ENCODE measurements at places on chromosomes 16 and 17. TPM values are rescaled to one million over a fixed set of nuclear protein-coding genes. Genes with fewer than 3 reads are reported as not detected.

DNA sequence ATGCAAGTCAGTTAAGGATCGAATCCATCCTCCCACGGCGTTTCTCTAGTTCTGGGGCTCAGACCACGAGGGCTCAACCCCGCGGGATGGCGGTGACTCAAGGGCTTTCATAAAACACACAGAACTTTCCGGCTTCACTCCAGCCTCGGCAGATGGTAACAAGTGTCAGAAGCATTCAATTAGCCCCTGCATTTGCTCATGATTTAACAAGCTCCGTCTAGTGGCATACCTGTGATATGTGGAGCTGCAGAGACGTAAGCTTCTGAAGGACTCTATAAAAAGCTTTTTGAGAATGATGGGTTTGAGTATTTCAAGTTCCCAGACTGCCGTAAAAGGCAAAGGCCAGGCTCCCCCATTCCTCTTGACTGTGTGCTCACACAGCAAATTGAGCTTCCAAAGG is 91.3 kb upstream of the SEC14L1 start:
- no peak overlapping the region for H3K4me3 ChIP-seq
- no peak overlapping the region for H3K27ac ChIP-seq
- H3K4me1 ChIP-seq = no peaks in the 10 kb centered on the region
- H3K27me3 ChIP-seq = no peaks in the 10 kb centered on the region

The PRSS53 gene
- total RNA-seq = 2.5 TPM

DNA sequence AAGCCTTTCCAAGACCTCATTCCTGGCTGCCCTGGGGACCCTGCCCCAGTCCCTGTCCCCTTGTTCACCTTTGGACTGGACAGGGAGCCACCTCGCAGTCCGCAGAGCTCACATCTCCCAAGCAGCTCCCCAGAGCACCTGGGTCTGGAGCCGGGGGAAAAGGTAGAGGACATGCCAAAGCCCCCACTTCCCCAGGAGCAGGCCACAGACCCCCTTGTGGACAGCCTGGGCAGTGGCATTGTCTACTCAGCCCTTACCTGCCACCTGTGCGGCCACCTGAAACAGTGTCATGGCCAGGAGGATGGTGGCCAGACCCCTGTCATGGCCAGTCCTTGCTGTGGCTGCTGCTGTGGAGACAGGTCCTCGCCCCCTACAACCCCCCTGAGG is 38.7 kb upstream of the IL21R start:
- no peak overlapping the region for H3K4me3 ChIP-seq
- H3K27ac ChIP-seq = peak overlapping the region; percentile 8
- H3K4me1 ChIP-seq = no peaks in the 10 kb centered on the region
- no peaks in the 10 kb centered on the region for H3K27me3 ChIP-seq

DNA sequence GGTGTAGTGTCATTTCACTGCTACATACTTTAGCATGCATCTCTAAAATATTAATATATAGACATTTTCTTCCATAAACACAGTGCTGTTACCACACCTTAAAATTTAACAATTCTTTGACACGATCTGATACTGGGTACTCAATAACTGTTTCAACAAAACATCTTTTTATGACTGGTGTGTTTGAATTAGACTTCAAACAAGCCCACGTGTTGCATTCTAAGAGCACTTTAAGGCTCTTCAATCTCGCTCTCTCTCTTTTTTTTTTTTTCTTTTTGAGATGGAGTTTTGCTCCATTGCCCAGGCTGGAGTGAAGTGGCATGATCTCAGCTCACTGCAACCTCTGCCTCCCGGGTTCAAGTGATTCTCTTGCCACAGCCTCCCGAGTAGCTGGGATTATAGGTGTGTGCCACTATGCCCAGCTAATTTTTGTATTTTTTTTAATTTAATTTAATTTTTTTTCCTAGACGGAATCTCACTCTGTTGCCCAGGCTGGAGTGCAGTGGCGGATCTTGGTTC is 15.8 kb upstream of the SLC46A1 start:
- H3K27me3 ChIP-seq = no peaks in the 10 kb centered on the region
- DNase-seq = no peak
- no peak overlapping the region for H3K4me3 ChIP-seq
- no peaks in the 10 kb centered on the region for H3K36me3 ChIP-seq
- H3K27ac ChIP-seq = no peak overlapping the region
- H3K4me1 ChIP-seq = no peaks in the 10 kb centered on the region

The KRTAP9-2 gene
- not detected for total RNA-seq

GRCh38 chr17:15261258-15261801 is 3.8 kb downstream of the PMP22 start:
- H3K4me3 ChIP-seq = peak overlapping the region; percentile 41
- H3K27me3 ChIP-seq = no peaks in the 10 kb centered on the region
- H3K27ac ChIP-seq = peak overlapping the region; percentile 79
- no peak for DNase-seq
- H3K4me1 ChIP-seq = peaks cover 8% of the 10 kb centered on the region

The MT1G gene
- total RNA-seq = 745 TPM

The GNG13 gene
- not detected for total RNA-seq

The DNAI2 gene
- total RNA-seq = not detected

DNA sequence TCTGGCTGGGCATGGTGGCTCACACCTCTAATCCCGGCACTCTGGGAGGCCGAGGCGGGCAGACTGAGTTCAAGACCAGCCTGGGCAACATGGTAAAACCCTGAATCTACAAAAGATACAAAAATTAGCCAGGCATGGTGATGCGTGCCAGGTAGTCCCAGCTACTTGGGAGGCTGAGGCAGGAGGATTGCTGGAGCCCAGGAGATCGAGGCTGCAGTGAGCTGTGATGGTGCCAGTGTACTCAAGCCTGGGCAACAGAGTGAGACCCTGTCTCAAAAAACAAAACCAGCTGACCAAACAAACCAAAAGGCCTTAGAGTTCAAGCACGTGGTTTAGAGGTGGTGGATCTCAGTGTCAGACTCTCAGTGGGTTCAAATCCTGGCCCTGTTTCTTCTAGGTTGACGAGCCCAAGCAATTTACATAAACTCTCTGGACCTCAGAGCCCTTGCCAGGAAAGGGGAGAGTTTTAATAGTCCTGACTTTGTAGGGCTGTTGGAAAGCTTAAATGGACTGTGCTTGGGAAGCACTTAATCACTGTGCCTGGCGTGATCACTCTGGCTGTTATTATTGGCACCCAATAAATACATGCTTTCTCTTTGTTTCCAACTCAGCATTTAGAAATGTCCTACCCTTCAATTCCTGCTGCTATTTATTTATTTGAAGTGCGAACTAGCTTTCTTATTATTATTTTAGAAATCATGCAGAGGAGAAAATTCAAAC is 44.7 kb downstream of the ABCC1 start:
- peak overlapping the region; percentile 16 for H3K27ac ChIP-seq
- no peaks in the 10 kb centered on the region for H3K4me1 ChIP-seq
- no peak for DNase-seq
- H3K4me3 ChIP-seq = no peak overlapping the region
- H3K36me3 ChIP-seq = no peaks in the 10 kb centered on the region

GRCh38 chr16:72856797-72857196 is 191.1 kb downstream of the ZFHX3 start:
- DNase-seq = no peak
- peak overlapping the region; percentile 4 for H3K27ac ChIP-seq
- H3K36me3 ChIP-seq = no peaks in the 10 kb centered on the region
- H3K27me3 ChIP-seq = no peaks in the 10 kb centered on the region
- peaks cover 9% of the 10 kb centered on the region for H3K4me1 ChIP-seq

DNA sequence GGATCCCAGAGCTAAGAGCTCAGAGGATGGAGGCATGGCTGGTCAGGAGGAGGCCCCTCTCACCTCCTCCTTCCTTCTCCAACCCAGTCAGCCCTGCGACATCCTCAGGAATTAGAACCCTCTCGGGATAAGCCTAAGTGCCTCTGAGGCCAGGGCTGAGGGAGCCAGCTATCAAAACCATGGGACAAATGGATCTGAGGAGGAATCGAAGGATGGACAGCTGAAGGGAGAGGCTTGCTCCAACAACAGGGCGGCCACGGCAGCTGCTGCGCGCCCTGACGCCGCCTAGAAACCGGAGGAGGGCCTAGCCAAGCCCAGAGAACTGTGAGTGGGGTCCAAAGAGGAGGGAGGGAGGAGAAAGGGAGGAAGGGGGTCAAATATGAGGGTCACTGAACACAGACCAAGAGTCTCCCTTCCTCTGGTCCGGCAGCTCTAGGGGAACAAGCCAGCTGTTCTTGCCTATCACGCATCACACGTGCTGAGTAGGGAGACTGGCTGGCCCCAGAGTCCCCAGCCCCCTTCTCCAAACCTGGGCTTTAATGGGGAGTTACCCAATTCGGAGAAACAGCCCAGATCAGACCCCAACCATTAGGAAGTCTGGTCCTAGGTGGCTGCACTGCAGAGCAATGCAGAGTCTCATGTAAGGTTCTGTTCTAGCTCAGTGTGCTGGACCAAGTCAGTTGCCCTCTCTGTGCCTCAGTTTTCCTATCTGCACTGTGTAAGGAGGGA is 5.9 kb upstream of the HOXB13 start:
- no peak for DNase-seq
- no peaks in the 10 kb centered on the region for H3K27me3 ChIP-seq
- peak overlapping the region; percentile 92 for H3K27ac ChIP-seq
- H3K4me3 ChIP-seq = peak overlapping the region; percentile 17

DNA sequence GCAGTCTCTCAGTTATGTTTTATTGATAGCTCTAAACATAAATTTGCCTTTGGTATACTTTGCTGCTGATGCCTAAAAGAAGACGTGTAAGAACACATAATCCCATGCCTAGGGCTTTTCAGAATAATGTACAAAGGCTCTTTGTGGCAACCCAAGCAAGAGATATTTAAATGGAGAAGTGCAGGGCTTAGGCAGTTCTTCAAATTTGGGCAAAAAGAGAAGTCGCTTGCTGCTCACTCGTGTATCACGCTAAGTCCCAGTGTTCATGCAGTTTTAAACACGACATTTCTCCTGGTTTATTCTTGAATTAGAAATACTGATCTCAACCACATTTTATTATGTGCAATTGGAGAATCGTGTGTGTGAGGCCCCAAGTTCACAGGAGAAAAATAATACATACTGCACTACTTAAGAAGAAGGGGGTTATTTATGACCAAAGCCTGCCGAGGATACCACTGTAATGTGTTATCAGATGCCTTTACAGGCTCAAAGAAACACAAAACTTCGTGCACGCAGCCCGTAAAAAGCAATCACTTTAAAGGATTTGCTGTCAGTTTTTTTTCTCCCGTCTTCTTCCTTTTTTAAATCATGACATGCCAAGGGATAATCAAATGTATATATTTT is 22.5 kb upstream of the IRX6 start:
- no peaks in the 10 kb centered on the region for H3K27me3 ChIP-seq
- DNase-seq = no peak
- no peak overlapping the region for H3K4me3 ChIP-seq
- H3K27ac ChIP-seq = no peak overlapping the region

The FSCN2 gene
- total RNA-seq = 5.6 TPM

- no peak for DNase-seq
- H3K27ac ChIP-seq = no peak overlapping the region
- H3K27me3 ChIP-seq = no peaks in the 10 kb centered on the region
- H3K4me1 ChIP-seq = no peaks in the 10 kb centered on the region
- no peaks in the 10 kb centered on the region for H3K36me3 ChIP-seq
- no peak overlapping the region for H3K4me3 ChIP-seq
These were observed 78.5 kb downstream of the NOS2 start for GRCh38 chr17:27721797-27722196.

DNA sequence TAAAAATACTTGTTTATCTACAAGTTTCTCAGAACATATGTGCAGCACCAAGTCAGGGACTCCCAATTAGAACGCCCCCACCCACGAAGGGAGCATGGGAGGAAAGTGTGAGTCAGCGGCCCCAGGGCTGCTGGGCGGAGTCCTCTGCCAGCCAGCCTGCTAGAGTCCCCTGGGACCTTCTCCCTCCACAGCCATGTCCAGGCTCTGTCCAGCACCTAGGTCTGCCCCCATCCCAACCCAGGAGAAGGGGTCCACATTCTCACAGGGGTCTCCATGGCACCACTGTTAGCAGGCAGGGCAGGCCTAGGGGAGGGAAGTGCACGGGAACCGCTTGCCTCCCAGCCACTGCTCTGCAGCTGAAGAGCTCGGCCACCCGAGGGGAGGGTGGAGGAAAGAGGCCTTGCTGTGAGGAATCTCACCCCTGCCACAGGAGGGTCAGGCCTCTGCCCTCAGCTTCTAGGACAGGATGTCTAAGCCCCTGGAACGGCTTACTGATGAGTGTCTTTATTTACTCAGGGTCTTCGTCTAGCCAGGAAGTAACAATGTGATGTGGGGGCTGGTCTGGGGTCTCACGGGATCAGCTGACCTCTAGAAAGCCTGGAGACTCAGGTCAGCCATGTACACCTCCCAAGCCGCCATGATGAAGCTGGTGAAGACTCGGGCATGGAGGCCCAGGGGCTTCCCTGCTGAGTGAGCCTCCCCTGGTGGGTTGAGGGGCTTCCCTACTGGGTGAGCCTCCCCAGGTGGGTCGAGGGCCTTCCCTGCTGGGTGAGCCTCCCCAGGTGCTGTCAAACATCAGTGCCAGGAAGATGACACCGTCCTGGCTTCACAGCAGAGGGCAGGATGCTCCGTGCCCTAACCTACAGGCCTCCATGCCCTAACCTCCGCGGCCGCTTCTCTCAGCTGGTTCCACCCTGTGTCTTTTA is 190.3 kb downstream of the RBFOX3 start:
- H3K27ac ChIP-seq = no peak overlapping the region
- no peaks in the 10 kb centered on the region for H3K4me1 ChIP-seq
- peaks cover 11% of the 10 kb centered on the region for H3K27me3 ChIP-seq
- no peak for DNase-seq
- no peak overlapping the region for H3K4me3 ChIP-seq

GRCh38 chr17:1590747-1591473 is 28.3 kb upstream of the PITPNA start:
- DNase-seq = no peak
- H3K4me1 ChIP-seq = no peaks in the 10 kb centered on the region
- H3K27me3 ChIP-seq = no peaks in the 10 kb centered on the region
- H3K27ac ChIP-seq = peak overlapping the region; percentile 44

- peak; percentile 93 for DNase-seq
- peaks cover 25% of the 10 kb centered on the region for H3K4me1 ChIP-seq
- no peaks in the 10 kb centered on the region for H3K27me3 ChIP-seq
- no peaks in the 10 kb centered on the region for H3K36me3 ChIP-seq
- H3K4me3 ChIP-seq = peak overlapping the region; percentile 2
These were observed 13.5 kb downstream of the TMC6 start for GRCh38 chr17:78114831-78115723.

DNA sequence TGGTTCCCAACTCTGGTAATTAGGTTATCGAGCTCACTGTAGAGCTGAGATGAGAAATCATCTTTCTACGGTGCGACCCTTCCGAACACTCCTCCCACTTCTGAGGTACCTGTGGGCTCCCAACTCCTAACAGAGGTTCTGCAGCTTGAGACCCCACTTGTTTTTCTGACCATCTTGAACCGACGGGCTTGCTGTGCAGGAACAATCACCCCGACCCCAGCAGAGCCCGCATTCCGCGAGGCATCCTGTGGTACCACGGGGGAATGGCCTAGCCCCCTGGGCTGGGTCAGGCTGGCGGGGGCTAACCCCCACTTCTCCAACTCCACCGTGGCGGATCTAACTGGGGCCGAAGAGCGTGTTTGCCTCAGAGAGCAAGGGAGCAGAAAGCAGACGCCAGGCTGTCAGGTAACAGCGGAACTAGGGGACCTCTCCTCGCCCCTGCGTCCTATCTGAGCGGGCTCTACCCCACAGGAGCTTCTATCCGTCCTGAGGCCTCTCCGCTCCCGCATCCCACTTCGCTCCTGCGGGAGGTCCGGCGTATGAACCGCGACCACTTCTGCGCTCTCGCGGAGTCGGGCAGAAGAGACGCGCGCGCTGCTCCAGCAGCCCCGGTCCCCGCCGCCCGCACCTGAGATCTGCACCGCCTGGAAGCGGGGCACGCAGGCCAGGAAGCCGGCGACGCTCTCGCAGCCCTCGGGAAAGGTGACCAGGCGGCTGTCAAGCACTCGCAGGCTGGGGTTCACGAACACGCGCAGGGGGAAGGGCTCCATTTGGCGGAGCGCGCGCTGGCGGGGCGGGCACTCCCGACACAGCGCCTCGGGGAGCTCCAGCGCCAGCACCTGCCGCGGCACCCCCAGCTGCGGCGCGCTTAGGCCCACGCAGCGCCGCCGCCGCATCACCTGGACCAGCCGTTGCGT is 761 bp downstream of the PDF start:
- no peak for DNase-seq
- no peaks in the 10 kb centered on the region for H3K27me3 ChIP-seq
- H3K36me3 ChIP-seq = peaks cover 10% of the 10 kb centered on the region
